ENCODE measurements at places on chromosomes 5 and 9. TPM values are rescaled to one million over a fixed set of nuclear protein-coding genes. Genes with fewer than 3 reads are reported as not detected.

DNA sequence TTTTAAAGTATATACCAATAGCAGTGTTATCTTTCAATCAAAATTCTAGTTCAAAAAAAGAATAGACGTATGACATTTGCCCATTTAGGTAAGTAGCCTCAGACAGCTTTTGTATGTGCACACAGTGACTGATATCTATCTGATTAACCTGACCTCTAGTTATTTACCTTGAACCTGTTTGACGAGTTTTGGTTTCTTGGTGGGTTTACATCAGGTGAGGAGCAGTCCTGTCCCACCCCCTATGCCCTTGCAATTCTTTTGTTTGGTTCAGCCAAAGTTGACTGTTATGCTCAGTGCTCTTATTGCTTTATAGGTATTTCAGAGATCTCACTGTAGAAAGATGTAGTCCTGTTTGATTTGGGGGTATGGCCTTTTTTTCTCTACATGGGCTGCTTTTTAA lies 147.2 kb downstream of the ISOC1 start:
- DNase-seq: no peak

DNA sequence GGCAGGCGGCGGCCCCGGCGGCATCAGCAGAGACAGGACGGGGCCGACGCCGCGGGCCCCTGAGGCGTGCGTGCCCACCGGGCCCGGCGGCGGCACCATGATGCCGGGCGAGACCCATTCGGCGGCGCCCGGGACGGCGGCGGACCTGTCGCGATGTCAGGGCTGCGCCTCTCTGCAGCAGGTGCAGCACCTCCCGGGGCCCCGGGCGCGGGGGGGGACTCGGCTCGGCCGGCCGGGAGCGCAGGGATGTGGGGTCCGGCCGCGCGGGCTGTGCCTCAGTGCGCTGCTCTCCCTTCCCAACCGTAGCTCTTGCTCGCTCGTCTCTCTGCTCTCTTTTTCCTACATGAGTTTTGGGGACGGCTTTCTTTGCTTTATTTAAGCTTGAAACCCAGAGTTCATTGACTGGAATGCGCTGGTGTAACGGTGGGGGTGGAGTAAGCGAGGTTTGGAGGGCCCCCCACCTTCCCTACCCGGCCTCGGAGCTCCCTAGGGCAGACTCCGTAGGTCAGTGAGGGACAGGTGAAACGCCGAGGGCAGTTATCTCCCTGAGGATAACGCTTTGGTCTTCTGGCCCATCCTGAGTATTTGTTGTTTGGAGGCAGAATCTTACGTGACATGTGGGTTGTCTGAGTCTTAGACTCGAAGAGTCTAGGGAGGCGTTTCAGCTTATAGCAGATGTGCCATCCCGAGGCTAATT lies 490 bp downstream of the ICE1 start:
- DNase-seq: no peak

- DNase-seq: no peak
These were observed 2.7 kb downstream of the RFESD start for GRCh38 chr5:95649274-95649673.

DNA sequence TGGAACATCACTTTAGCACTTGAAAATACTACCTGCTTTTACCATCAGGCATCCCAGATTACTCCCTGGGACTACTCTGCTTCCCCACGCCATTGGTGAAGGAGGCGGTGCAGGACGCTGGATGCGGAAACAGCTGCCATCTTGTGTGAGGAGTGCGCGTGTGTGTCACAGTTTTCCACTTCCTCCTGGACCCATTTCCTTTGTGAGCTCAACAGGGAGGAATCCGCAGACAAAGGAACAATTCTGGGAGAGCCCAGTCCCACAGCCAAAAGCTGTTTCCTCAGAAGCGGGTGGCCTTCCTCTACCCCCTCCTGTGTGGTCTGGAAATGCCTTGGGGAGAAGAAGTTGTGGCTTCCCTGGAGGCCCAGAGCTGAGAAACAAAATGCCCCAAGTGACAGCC lies 16.8 kb downstream of the AFAP1L1 start:
- no peak for DNase-seq

GRCh38 chr9:135746565-135746964 lies 44.6 kb downstream of the KCNT1 start:
- DNase-seq: no peak

DNA sequence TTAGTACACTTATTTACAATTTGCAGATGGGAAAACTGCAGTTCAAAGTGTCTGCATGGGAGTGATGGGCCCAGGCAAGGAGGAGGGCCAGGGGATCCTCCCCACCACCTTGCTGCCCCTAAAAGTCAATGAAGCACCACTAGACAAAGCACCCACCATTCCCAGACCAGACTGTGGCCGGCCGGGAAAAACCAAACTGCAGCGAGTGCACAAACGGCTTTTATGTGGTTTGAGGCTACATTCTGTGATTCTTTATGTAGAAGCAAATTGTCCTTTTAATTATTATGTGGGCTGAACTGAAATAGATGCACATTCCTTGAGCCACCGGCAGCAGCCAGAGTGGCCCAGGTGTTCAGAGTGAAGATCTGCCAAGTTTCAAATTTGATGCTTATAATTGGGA lies 585.3 kb upstream of the KLF4 start:
- no peak for DNase-seq

DNA sequence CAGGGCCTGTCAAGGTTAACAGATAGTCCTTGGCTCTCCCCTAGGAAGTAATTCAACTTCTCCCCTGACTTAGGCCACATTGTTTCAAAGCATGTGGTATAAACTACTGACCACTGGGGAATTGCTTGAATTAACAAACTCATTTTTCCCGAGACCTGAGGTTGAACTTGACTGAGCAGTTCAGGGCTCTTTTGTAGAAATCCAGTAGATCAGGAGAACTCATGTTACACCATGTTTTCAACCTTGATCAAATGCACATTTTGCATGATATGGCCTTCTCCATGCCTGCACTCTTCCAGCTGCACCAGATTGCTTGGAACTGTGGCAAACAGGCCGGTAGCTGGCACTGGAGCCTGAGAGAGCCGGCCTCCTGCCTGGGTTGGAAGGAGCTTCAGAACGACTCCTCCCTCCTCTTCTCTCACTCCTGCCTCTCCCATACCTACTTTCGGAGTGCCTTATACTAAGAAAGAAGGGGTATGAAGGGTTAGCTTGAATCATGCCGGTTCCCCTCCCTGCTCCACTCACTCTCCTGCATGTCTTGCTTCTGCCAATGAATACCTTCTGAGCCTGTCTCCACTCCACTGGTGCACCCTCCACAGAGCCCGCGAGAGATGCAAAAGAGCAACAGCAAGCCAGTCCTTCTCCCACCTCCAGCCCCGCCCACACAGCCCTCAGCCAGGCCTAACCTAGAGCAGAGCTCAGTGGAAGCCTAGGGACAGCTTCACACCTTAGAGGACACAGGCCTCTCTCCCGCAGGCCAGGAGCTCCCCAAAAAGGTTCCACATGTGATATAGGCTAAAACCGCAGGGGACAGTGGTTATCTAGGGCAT lies 159.4 kb downstream of the MACROH2A1 start:
- DNase-seq: no peak

DNA sequence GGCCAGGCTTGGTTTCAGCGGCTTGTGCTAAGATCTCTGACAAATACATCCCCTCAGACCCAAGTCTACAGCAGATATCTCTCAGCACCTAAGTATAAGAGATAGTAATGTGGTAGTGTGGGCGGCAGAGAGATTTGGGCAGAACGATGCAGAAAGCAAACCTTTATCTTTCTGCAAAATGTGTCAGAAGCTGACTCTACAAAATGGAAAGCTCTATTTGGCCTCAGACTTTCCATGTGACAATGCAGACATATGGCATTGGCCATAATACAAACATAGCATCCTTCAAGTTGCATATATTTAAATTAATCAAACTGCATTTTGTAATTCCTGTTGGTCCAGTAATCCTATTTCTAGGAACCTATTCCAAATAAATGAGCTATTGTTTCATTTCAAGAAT lies 102.5 kb upstream of the RAI14 start:
- DNase-seq: no peak

DNA sequence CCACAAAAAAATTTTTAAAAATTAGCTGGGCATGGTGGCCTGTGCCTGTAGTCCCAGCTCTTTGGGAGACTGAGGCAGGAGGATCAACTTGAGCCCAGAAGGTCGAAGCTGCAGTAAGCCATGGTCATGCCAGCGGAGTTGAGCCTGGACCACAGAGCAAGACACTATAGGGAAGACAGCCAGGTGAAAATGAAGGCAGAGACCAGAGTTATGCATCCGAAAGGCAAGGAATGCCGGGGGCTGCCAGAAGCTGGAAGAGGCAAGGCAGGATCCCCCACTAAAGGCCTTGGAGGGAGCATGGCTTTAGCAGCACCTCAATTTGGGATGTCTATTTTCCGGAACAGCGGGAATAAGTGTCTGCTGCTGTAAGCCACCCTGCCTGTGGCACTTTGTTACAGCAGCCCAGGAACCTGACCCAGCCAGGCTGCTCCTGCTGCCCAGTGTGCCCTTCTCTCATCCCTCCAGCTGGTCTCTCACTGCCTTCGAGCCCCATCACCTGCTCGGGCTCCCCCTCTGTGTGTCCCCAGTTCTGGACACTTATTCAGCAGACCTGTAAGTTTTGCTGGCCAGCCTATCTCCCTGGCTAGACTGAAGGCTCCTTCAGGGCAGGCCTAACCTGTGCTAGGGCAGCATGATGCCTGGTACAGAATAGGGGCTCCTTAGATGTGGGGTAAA lies 16.8 kb upstream of the JADE2 start:
- DNase-seq: no peak

- DNase-seq: peak; percentile 97
These were observed at the start of the genes MORN5 and NDUFA8 for GRCh38 chr9:122159026-122159924. Gene MORN5, plus strand, starts transcription at chr9:122159908. Its CDS starts 65 bp downstream, at chr9:122159973. Gene NDUFA8, minus strand, starts transcription at chr9:122159779. Its CDS starts 102 bp downstream, at chr9:122159677.

GRCh38 chr5:67725604-67726003 lies 490.0 kb upstream of the PIK3R1 start:
- DNase-seq: no peak

DNA sequence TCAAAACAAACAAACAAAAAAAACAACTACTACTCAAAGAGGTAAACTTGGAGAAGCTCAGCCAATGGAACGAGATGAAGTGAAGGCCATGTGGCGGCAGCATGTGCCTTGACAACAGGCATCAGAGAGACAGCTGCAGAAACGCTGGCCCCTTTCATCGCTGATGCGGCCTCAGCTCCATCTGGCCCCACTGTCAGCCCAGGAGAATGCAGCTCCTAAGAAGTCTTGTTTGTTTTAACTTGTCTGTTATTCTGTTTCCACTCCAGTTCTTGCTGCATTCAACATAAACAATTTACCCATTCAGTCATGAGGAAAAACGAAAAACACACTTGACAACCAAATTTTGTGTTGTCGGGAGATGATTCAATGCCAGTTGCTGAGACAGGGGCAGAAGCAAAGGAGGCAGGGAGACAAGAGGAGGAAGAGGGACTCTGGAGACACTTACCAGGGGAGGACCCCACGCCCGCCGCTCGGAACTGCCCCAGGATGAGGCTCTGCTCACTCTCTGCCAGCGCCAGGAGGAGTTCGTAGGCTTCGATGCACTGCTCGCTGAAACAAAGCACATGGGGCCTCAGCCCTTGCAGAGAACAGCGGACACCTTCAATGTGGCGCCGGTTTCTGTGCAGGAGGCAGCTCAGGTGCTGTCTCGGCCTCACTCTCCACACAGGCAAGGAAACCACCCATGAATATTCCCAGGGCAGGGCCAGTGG lies 91.2 kb downstream of the DCP2 start:
- no peak for DNase-seq

- DNase-seq: no peak
These were observed 1.6 kb downstream of the SREK1IP1 start for GRCh38 chr5:64766941-64767340.

- no peak for DNase-seq
These were observed 139.0 kb downstream of the TARS1 start for GRCh38 chr5:33579789-33580188.

DNA sequence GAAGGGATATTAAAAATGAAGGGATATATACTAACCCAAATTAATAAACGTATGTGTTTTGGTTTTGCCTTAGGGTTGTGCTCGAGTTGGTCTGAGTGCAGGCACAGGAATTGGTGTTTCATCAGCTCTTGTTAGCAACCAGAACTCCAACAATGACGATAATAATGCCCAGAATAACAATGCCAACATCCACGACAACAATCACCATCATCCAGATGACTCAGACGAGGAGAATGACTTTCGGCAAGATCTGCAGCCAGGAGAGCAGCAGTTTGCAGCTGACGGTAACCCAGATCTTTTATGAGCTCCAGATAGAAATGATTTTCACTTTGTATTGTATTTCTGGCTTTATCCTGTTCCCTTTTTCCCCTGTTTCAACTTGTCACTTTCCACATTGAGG lies 33.2 kb downstream of the FBXO38 start:
- DNase-seq: no peak

- DNase-seq: no peak
These were observed 561.2 kb upstream of the C9orf72 start for GRCh38 chr9:28134446-28134976.

Gene AHRR
- total RNA-seq: 2.0 TPM

Gene ECSCR
- total RNA-seq: not detected

Gene ZNF883
- total RNA-seq: 18.4 TPM

Gene LCN15
- 1.9 TPM for total RNA-seq

Gene SPRY4
- 12.5 TPM for total RNA-seq

Gene PCDHA4
- 29.7 TPM for total RNA-seq

Gene FGD3
- total RNA-seq: 1.2 TPM

Gene ANKRD31
- total RNA-seq: 0.42 TPM
